ENCODE measurements at places on chromosomes 4 and X.
A peak's percentile ranks its signal among the peaks of the same experiment; 100 is the strongest.

DNA sequence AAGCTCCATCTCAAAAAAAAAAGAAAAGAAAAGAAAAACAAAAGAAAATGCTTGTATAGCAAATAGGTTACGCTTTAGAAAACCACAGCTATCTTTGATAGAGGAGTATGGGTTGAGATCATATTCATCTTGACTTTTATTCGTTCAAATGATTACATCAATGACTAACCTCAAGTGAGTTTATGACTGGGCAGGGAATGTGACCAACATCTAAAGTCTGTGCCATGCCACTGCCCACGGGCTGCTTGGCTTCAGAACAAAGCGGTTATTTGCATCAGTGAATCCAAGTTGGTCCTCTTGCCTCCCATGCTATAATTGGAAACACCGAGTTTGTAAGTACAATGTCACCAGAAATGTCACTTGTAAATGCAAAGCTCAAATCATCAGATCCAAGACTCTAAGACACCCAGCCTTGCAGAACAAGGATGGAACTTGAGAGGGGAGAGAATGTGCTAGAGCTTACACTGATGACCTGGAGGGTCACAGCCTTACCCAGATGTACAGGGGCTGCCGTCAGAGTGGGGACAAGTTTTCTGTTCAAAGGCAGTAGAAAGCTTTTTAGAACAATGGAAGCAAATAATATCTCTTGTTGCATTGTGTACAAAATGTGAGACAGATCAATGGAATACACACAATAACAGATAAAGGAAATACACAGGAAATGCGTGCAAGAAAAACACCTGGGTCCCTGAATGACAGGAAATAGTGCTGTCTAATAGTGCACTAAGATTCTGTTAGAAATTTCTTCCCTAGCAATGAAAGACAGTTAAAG is 8.4 kb upstream of the OPN1LW start:
- DNase-seq = peak; percentile 38

GRCh38 chr4:80610199-80610598 is 274.7 kb downstream of the CFAP299 start:
- no peak for DNase-seq

GRCh38 chrX:69117876-69118526 is 47.3 kb downstream of the PJA1 start:
- no peak for DNase-seq

DNA sequence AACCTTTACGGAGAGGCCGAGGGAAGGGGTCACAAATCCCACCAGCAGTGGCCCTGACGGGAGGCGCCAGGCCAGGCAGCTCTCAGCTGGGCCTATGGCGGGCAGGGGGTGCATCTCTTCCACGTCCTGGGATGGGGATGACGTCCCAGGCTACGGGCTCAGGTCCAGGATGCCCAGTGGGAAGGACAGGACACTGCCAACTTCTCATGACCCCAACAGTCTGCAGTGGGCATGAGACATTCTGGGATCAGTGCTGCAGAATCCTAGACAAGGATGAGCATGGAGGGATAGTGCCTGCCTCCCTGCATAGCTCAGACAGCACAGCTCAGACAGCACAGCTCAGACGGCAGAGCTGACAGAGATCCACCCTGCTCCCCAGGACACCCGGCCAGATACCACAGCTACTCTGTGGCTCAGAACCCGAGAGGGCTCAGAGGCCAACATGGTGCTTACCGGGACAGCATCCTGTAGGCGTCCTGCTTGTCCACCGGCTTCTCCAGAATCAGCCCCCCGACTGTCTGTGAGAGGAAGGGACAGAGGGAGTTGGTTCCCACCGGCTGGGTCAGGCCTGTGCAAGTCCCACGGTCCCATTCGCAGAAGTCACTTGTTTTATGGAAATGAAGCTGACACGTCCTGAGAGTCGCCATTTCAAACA is 17.3 kb downstream of the ASMTL start:
- no peak for DNase-seq

DNA sequence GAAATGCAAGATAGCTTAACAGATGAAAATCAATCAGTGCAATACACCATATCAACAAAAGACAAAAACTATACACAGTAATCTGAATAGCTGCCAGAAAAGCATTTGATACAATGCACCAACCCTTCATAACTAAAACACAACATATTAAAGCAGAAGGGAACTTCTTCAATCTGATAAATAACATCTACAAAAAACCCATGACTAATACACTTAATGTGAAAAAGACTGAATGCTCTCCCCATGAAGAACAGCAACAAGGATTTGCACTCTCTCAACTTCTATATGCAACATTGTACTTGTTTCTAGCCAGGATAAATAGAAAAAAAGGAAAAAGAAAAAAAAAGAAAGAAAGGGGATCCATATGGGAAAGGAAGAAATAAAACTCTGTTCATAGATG is 139.7 kb downstream of the RBM47 start:
- DNase-seq = no peak

DNA sequence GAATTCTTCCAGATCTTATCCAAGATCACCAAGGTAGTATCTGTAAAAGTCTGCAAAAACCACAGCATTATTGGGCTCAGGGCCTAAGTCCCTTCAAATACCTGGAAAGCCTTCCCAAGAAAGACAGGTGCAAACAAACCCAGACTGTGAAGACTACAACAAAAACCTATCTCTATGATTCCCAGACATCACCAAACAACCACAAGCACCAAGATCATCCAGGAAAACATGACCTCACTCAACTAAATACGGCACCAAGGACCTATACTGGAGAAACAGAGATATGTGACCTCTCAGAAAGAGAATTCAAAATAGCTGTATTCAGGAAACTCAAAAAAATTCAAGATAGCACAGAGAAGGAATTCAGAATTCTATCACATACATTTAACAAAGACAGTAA is 15.3 kb downstream of the TCEAL1 start:
- no peak for DNase-seq

DNA sequence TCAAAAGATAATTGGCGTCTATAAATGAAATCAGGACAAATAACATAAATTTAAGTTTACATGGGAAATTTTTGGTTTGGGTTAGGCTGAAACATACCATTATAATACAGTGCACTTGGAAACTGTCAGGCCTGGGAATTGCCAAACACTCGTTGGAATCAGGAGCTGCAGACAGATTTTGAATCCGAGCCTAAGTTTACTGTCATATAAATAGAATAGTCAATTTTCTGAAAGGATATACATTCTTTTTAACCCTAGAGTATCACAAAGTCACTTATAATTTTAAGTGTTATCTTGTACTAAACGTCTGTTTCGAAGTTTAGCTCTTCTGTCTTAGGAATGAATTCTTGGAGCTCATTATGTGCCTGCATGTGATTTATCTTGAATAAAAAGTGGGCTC is 234.1 kb downstream of the VEGFC start:
- no peak for DNase-seq

GRCh38 chrX:58025979-58026378 is 115.7 kb upstream of the ZXDA start:
- DNase-seq = peak; percentile 19

GRCh38 chrX:68851082-68851481 is 22.3 kb downstream of the EFNB1 start:
- DNase-seq = no peak

- no peak for DNase-seq
Observed at GRCh38 chrX:68363984-68364383, 69.3 kb downstream of the OPHN1 start.

GRCh38 chr4:109649872-109650271 is 53.4 kb downstream of the CASP6 start:
- peak; percentile 85 for DNase-seq

- DNase-seq = no peak
Observed at GRCh38 chr4:166827167-166827566, 407.1 kb downstream of the SPOCK3 start.

- DNase-seq = no peak
Observed at GRCh38 chr4:170979736-170980135, 833.5 kb upstream of the GALNTL6 start.

DNA sequence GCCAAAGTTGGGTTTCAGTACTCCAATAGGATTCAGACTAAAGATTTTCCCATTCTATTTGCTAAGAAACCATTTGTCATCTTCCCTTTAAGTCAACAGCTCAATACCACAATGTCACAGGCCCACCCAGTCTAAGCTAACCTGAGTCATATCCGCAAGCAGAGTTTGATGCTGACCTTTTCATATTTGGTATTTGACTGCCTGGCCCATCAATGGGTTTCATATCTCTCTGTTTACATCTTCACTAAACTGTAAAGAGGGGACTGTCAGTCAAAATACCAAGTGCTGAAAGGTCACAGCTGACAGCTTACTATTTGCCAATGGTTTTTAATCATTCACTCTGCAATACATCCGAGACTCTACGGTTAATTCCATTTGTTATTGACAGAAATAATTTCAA is 707.5 kb upstream of the ACTRT1 start:
- DNase-seq = no peak

GRCh38 chrX:138886769-138887168 is 175.3 kb upstream of the FGF13 start:
- no peak for DNase-seq

- DNase-seq = no peak
Observed at GRCh38 chr4:138892483-138893407, 122.8 kb upstream of the NOCT start.

- no peak for DNase-seq
Observed at GRCh38 chr4:25253071-25253445, 19.2 kb downstream of the PI4K2B start.

DNA sequence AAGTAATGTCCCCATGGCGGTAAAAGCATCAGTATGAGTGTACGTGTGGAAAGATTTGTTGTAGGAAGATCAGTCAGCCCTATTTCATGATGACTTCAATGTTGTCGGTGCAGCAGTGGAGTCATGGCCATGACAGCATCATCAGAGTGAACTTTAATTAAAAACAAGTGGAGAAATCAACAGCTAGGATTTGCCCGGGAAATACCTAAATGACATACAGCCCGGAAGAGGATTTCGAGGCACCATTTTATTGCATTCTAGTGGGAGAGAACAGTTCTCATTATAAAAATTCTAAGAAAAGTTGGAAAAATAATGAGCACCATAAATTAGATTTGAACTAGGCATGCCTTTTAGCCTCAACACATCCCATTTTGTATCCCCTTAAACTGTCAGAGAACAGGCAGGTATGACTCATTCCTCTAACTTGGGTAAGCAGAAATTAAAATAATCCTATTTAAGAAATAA is 170.1 kb downstream of the SHROOM3 start:
- DNase-seq = no peak

- DNase-seq = no peak
Observed at GRCh38 chrX:13290891-13291614, 28.8 kb downstream of the ATXN3L start.

GRCh38 chr4:33494150-33494549 is 2750.2 kb downstream of the ARAP2 start:
- no peak for DNase-seq

GRCh38 chr4:27293831-27294230 is 433.2 kb downstream of the STIM2 start:
- no peak for DNase-seq

- DNase-seq = peak; percentile 83
Observed at GRCh38 chr4:2041239-2042130, 17.6 kb upstream of the NAT8L start.

DNA sequence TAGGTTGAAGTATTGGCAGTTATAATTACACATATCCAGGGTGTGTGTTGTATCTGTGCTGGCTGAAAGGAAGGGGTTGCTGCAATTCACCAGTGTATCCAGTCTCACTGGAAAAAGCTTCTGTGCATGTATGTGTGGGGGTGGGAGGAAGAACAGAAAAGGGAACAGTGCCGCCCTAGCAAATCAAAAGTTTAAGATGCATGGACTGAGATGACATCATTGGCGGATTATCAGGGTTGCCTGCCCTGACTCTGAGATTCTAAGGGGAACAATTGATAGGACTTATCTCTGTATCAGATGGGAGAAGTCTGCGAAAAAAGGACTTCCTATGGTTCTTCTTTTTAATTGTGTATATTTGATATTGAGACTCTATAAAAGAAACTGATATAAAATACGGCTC is 3.5 kb downstream of the SLC25A43 start:
- no peak for DNase-seq

GRCh38 chrX:41087201-41087600 is 2.0 kb downstream of the USP9X start:
- DNase-seq = no peak

DNA sequence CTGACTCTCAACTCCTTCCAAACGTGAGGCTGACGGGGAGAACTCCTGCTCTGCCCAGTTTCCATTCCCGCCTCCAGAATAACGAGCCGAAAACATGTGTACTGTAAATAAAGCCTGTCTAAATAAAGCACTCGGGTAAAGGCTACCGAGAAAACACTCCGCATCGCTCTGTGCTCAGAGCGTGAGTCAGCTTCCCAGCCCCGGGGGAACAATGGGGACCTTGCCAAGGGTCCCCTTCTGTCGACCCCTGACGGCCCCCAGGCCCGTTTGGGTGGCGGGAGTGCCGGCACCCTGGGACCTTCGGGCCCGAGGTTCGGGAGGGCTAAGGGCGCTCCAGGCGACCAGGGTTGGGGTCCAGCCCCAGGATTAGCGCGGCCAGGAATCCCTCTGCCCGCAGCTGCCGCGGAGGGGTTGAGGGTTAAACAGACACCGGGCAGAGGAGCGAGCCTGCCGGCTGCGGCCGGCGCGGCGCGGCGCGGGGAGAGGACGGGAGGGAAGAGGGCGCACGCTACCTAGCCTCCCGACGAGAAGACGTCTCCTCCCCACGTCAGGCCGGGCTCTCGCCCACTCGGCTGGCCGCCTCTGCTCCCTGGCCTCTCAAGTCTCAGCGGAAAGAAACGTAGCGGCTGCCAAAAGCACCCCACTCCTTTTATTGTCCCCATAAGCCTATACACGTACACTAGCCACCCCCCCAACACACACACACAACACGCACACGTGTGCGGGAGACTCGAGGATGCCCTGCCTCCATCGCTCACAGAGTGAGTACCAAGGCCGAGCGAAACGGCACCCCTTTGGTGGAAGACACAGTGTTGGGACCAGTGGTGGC is 85.5 kb downstream of the BCOR start:
- DNase-seq = no peak

DNA sequence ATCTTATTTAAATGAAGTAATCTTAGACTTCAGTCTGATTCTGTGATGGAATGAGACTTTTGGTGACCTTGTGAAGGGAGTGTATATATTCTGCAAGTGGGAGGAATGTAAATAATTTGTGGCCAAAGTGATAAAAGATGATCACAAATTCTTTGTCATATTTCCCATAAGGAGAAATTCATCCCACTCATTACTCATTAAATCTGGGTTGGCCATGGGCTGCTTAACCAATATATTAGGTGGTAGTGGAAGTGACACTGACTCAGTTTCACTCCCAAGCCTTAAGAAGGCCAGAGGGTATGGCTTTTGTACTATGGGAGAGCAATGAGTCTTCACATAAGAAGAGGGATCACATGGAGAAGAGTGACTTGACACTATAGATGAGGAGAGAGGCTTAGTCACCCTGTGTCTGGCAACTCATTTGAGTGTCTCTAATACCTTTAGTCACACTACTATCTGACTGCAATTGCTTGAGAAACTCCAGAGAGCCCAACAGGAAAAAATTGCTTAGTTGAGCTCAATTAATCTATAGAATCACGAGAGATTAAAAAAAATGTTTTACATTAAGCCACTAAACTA is 408.2 kb upstream of the PITX2 start:
- no peak for DNase-seq

GRCh38 chrX:71225676-71226075 is 2.7 kb downstream of the GJB1 start:
- no peak for DNase-seq

- no peak for DNase-seq
Observed at GRCh38 chr4:14064984-14065383, 437.5 kb upstream of the BOD1L1 start.

GRCh38 chr4:123462007-123462406 is 65.4 kb downstream of the SPRY1 start:
- no peak for DNase-seq

Data from CD4-positive, alpha-beta T cell treated with Interleukin-4 for 4 hours (primary cell).